ENCODE measurements at places on chromosomes 11 and 22.

DNA sequence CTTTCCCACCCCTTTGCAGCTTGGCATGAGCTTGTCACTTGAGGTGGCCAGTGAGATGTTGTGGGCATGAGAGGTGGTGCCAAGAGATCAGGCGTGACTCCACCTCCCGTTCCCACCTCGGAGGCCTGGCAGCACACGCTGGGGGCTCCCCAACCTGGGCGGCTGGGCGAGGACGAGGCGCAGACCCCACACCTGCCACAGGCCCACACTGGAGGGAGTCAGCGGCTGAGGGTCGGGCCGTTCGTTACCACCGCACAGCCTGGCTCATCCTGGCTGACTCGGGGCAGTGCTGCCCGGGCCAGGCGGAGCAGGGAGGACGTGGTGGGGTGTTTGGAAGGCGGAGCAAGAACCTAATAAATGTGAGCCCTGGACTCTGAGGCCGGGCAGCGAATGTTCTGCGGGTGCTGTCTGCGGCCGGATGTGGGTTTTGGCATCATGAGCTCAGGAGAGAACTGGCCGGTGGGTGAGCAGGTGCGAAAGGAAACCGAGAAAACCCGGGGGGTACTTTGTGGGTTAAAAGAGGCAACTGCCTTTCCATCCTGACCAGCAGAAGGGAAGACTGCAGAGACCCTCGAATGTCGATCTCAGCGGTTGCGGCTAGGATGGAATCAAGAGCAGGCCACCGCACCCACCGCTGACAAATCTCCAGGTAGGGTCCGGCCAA, 10.2 kb upstream of the IFITM3 start:
- no peak for DNase-seq

GRCh38 chr22:29342177-29342576, 26.7 kb upstream of the RASL10A start:
- DNase-seq = no peak

GRCh38 chr11:93838967-93839366, 11.5 kb downstream of the VSTM5 start:
- no peak for DNase-seq

DNA sequence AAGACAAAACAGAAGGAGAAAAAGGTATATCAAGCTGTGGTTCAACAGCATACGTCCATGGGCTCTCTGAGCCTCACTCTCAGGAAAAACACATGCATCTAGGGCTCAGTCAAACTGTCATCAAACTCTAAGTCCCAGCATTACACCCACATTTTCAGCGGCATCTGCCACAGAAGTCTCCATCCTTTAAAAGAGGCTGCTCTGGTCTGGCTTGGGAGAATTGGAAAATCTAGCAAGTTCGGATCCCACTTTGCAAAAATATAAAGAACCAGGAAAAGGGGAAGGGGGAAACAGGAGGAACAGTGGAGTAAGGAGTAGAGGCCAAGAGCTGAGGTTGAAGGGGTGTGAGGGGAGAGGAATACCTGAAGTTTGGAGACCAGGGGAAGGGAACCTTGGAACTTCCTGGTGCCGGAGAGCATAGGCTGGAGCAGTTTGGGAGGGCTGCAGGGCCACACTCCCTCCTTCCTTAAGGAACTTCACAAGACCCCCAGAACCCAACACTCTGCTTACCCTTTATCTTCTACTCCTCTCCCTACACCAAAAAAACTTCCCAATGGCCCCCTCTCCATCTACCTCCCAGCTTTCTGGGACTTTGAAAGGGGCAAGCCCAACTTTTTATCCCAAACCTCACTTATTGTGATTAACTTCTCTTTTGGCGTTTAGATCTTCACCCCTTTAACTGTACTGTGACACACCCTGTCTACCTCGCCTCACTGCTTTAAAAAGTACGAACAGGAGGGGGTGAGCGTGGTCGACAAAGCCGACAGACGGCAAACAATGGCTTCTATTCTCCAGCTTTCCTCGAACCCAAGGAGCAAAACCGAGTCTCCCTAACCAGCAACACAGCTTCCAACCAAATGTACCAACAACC, 4.0 kb downstream of the PAX6 start:
- peak; percentile 52 for DNase-seq

GRCh38 chr11:128694618-128695481, 978 bp downstream of the FLI1 start:
- peak; percentile 79 for DNase-seq

GRCh38 chr11:123330948-123331347, 99.1 kb upstream of the GRAMD1B start:
- no peak for DNase-seq

GRCh38 chr11:67368621-67369020, 4.8 kb downstream of the CLCF1 start:
- no peak for DNase-seq

GRCh38 chr11:35918716-35919115, 25.1 kb upstream of the LDLRAD3 start:
- DNase-seq = no peak

- no peak for DNase-seq
Measured at GRCh38 chr11:59667812-59668187, 1.0 kb downstream of the PATL1 start.

GRCh38 chr11:66407651-66408050, 13.2 kb upstream of the NPAS4 start:
- DNase-seq = no peak

- DNase-seq = no peak
Measured at GRCh38 chr11:66044757-66045156, 4.2 kb downstream of the GAL3ST3 start.

DNA sequence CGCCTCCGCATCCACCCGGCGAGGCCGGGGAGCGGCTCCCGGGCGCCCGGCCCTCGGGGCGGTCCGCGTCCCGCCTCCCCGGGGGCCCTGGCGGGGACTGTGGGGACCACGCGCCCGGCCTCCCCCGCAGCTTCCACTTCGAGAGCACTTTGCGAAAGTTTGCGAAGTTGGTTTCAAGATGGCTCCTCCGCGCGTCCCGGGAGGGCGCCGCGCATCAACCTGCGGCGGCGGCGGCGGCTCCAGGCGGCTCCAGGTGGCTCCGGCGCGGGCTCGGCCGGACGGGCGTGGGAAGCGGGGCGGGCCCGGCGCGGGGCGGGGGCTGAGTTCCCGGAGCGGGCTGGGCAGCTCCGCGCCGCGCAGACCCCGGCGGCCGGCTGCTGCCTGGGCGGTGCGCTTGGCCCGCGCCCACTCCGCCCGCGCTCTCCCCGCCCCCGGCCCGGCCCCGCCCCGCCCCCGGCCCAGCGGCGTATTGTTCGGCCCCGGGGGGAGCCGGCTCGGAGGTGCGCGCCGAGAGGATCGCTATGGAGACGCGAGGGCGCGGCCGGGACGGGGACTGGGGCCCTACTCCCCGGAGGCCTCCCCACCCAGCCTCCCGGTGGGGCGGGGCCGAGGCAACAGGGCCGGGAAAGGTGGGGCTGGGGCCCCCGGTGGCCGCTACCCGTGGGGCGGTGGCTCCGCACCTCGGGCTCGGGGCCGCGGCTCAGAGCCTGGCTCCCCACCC, at the start of gene CELSR1:
TSS of gene CELSR1 (minus strand) at position 396 of the 721 bp plus-strand sequence. CDS start 450 bp downstream, outside the sequence.
- DNase-seq = peak; percentile 78

DNA sequence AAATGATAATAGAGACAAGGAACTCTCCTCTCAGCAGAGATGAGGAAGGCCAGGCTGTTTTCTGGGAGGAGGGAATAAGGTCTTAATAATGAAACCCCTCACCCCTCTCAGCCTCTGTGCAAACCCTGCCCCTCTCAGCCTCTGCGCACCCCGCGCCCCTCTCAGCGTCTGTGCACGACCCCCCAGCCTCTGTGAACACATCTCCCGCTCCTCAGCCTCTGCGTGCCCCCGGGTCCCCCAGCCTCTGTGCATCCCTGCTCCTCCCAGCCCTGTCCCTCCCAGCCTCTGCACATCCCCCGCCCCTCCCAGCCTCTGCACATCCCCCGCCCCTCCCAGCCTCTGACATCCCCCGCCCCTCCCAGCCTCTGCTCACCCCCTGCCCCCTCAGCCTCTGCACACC, 837.8 kb downstream of the TBC1D22A start:
- DNase-seq = no peak

GRCh38 chr11:129817534-129818051, 1.9 kb downstream of the TMEM45B start:
- DNase-seq = no peak

GRCh38 chr11:33197915-33198727, 36.8 kb upstream of the CSTF3 start:
- no peak for DNase-seq

DNA sequence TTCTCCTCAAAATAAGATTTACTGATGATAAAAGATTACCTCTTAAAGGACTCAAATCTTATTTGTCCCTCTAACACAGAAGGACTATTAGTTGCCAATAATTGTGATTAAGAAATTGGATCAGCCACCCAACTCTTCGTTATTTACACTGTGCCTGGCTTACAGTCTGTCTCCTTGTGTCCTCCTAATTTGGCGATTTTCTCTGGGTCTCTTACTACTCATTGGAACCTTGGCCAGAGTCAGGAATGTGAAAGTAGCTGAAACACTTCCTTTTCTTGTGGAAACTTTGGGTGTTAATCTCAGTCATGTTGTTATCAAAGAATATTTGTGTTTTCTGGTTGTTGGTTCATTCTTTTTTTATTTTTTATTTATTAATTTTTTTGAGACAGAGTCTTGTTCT, 83.2 kb downstream of the TEAD1 start:
- no peak for DNase-seq

DNA sequence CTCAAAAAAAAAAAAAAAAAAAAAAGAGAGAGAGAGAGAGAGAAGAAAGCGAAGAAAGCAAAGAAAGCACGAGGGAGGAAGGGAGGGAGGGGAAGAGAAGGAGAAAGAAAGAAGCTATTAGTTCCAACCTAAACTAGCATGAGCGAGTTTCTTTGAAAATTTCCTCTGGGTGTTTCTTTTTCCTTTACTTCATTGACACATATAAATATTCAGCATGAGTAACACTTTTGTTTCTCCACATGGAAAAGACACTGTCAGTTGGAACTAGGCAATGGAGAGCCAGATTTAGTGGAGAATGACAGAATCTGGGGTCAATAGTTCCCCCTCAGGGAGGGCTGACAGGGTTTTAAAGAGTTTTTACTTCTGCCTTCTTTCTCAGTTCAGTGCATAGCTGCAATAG, 257.4 kb downstream of the DDX10 start:
- DNase-seq = no peak

DNA sequence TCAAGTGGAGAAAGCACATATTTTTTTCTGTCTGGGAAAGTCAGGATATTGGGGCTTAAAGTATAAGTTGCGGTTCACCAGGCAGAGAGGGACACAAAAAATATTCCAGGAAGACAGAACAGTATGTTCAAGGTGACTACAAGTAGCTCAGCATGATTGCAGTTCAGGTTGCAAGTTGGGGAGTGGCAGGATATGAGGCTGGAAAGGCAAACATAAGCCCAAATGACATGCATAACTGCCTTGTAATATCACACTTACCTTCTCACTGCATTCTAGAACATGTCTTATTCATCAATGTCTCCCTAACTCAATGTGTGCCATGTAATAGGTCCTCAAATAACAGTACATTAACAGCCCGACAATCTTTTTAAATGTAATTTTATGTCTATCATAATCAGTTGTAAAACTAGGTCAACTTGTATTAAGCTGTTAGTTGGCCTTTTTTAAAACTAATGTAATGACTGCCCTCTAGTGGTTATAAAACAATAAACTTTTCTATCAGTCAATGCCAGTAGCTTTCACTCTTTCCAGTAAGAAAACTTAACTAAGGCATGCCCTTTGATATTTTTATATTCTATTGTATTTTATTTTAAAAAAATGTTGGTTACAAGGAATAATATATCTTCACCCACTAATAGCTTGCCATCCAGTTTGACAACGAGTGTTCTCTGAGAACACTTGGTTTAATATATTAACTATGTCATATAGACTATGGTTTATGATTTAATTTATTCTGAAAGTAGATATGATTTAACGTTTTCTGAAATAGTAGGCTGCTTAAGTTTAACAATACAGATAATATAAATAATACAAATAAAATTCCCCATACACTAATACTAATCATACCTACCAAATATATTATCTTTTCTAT, 39.4 kb upstream of the CFAP300 start:
- no peak for DNase-seq

DNA sequence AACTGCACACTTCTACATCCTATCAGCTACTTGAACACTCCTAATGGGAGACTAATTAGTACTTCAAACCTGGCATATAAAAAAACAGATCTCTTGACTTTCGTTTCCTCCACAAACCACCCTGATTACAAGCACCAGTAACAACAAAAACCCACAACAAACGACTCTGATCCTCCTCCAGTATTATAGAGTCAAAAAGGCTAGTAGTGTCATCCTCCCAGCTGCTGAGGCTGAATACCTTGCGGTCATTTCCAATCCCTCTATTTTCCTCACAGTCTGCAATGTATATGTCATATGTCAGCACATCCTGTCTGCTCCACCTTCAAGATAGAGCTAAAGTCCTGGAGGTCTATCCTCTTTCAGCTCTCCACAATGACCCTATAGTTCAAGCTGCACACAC, 688.9 kb upstream of the RAG2 start:
- no peak for DNase-seq

DNA sequence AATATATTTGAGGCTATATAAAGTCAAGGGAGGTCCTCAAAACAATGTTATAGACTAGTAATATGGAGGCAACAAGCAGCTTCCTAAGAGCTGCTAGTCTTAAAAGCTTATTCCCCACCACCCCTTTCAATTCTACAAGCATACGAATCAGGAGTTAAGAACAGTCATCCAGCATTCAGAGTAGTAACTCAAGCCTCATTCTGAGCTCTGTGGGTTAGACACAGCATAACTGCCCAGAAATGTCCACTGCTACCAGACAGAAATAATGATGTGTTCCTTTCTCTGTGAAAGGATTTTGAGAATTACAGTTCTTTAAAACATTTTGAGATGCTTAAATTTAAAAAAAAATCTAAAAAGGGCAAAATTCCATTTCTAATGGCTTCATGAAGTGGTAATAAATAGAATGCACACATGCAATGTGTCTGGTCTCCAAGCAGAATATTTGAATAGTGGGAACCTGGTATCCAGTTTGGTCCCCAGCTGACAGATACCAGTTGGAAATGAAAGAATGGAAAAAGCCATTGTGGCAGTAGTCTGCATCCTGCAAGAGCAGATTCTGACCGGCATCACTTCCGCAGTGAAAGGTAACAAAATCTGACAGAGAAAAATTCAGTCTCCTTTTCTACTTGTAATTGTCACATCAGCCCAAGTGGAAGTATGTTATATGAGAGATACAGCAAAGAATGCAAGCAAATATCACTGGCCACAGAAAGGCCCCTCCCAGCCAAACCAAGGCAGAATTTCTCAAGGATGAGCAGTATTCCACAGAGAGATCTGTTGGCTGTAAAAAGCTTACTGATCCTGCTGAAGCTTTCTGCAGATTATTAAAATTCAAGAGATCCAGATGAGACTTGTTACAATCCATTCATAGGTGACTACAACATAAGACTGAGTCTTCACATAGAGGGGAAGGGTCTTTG, 310.8 kb upstream of the PITPNB start:
- no peak for DNase-seq

- no peak for DNase-seq
Measured at GRCh38 chr11:32417806-32418205, 17.5 kb downstream of the WT1 start.

DNA sequence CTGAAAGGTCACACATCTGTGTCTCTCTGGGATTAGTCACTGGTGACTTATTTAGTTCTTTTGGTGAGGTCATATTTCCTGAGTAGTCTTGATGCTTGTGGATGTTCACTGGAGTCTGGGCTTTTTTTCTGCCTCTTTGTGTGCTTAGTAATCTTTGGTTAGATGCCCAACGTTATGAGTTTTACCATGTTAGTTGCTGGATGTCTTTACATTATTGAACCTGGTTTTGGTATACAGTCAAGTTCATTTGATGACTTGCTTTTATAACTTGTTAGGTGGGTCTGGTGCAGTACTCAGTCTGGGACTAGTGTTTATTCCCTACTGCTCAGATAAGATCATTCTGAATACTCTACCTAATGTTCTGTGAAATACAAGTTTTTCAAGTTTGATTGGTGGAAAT, 26.2 kb upstream of the SLC37A2 start:
- no peak for DNase-seq

- DNase-seq = no peak
Measured at GRCh38 chr22:48822278-48823233, 1005.1 kb downstream of the BRD1 start.
